ENCODE measurements at places on chromosomes 3 and 15.

DNA sequence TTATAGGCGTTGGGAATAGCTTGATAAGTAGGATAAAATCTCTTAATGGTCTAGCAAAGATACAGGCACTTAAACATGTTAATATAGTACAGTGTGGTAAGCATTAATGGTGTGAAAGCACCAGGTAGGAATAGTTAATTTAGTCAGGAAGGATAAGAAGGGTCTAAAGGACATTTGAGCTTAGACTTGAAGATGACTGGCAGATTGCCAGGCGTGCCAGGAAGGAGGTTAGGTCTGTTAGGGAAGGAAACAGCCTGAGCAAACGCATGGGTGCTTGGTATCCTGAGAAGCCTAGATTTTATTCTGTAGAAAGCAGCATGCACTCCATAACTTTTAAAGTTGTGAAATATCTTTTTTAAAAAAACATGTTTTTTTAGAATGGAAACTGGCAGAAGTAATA lies 17.7 kb downstream of the SEC62 start:
- no peak for DNase-seq

GRCh38 chr3:86790884-86791549 lies 199.9 kb downstream of the VGLL3 start:
- no peak for DNase-seq

GRCh38 chr15:28096670-28097431 lies 2.3 kb downstream of the OCA2 start:
- DNase-seq: no peak

- DNase-seq: no peak
Observed at GRCh38 chr3:177402533-177402932, 205.3 kb upstream of the TBL1XR1 start.

DNA sequence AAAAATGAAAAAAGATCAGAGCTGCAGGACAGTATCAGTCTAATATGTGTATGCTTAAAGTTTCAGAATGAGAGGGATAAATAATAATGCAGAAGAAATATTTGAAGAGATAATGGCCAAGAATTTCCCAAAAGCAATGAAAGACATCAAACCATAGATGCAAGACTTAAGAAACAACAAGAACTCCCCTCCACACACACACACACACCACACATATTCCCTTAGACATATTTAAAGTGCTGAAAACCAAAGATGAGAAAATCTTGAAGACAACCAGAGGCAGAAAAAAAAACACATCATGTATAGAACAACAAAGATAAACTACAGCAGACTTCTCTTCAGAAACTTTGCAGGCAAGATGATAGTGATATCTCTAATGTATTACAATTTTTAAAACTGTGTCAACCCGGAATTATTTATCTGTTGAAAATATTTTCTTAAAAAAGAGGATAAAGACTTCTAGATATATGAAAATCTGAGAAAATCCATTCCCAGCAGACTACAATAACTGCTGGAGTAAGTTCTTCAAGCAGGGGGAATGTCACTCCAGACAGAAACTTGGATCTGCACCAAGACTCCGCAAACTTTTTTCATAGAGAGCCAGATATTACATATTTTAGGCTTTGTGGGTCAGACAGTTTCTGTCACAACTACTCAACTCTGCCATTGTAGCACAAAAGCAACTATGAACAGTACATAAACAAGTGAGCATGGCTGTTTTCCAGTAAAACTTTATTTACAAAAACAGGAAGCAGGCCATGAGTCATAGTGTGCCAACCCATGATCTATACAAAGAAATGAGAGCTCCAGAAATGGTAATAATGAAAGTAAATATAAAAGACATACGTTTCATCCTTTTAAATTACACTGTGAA lies 223.4 kb upstream of the CGNL1 start:
- no peak for DNase-seq

DNA sequence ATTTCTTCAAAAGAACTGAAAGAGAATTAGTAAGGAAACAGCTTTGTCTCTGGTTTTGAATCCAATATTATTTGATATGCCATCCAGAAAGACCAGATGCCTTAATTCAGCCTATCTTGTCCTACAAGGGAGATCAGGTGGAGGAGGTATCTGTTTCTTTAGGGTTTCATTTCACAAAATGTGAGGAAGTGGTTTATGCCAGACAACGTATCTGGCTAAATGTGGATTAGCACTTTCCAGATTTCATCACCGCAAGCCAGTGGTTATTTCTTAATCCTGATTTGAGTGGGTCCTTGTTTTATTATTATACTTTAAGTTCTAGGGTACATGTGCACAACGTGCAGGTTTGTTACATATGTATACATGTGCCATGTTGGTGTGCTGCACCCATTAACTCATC lies 271.1 kb downstream of the EBLN2 start:
- DNase-seq: no peak

GRCh38 chr3:35194666-35195065 lies 444.7 kb upstream of the ARPP21 start:
- DNase-seq: no peak

DNA sequence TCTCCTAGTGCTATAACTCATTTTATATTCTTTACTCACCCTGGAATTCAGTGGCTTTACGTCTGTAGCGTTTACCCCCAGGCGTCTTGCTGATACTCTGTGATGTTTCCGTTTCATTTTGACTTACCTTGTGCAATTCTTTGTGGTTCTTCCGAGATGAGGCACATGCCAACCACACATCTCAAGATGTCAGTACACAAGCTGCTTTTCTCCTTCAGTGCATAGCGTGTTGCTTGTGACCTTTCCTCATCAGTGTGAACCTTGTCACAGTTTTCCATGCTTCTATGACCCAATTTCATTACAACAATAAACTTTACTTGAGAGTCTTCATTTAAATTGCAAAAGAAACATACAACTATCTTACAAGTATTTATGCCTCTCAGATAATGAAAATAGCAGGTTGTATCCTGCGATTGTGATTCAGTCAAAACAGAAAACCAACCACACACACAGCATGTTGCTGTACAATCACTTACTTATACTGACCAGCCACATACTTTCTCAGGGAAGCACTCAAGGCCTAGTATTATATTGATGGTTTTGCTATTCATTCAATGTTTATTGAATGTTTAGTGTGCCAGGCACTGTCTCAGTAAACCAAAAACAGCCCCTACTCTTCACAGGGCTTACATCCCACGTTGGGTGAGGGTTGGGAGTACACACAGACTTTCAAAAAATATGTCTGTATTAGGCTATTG lies 4.6 kb upstream of the TBL1XR1 start:
- no peak for DNase-seq

- DNase-seq: peak; percentile 77
Observed at GRCh38 chr3:104437131-104437750, 929.5 kb upstream of the ALCAM start.

GRCh38 chr3:88611826-88612326 lies 462.1 kb downstream of the C3orf38 start:
- DNase-seq: no peak

DNA sequence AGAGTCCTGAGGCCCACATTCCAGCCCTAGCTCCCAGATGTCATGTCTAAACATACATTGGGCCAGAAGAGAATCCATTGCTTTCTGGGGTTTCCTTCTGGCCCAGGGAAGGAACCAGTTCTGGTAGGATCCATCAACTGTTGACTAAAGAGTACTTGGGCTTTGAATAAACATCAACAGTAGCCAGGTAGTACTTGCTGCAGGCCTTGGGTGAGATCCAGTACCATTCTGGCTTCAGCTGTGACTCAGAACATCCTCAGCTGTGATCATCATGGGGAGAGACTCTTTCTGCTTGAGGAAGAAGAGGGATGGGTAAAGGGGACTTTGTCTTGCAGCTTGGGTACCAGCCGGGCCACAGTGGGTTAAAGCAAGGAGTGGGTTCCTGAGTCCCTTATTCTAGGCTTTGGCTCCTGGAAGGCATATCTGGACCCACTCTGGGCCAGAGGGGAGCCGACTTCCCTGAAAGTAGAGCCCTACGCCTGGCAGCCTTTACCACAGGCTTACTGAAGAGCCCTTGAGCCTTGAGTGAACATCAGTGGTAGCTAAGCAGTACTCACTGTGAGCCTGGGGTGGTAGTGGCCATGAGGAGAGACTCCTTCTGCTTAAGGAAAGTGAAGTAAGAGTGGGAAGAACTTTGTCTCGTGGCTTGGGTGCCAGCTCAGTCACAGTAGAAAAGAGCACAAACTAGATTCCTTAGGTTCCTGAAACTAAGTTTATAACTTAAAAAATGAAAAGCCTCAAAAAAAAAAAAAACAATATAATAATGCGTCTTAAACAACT lies 128.3 kb downstream of the GOLIM4 start:
- no peak for DNase-seq

DNA sequence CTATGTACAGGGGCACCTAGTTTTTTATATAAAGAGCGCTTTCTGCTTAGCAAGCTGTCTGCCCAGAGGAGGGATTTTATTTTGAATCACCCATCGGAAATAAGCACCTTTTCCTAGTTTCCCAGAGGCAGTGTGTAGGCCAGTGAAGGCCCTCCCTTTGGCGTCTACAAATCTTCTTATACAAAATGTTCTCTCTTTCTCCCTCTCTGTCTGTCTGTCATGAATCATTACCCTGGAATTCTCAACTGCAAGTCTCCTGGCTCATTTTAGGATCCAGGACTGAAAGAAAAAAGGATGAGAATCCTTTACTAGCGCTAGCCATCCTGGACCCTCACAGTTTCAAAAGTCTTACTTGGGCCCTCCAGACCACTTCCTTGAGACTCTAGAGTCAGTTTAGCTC lies 728.1 kb downstream of the OTOL1 start:
- DNase-seq: no peak

DNA sequence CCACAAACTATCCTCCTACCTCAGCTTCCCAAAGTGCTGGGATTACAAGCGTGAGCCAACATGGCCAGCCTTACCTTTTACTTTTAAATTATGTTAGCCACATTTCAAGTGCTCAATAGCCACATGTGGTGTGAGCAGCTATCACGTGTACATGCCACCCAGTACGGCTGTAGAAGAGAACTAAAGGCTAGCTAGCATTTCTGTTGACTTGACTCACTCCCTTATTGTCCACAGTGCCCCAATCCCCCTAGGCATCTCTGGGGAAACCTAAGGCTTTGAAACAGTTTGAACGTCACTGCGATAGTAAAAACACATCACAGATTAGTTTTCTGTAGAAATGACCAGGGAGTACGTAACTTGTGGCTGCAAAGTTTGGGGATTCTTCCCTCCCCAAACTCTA lies 12.0 kb downstream of the C15orf40 start:
- no peak for DNase-seq

GRCh38 chr3:67415511-67415910 lies 238.9 kb downstream of the SUCLG2 start:
- no peak for DNase-seq

DNA sequence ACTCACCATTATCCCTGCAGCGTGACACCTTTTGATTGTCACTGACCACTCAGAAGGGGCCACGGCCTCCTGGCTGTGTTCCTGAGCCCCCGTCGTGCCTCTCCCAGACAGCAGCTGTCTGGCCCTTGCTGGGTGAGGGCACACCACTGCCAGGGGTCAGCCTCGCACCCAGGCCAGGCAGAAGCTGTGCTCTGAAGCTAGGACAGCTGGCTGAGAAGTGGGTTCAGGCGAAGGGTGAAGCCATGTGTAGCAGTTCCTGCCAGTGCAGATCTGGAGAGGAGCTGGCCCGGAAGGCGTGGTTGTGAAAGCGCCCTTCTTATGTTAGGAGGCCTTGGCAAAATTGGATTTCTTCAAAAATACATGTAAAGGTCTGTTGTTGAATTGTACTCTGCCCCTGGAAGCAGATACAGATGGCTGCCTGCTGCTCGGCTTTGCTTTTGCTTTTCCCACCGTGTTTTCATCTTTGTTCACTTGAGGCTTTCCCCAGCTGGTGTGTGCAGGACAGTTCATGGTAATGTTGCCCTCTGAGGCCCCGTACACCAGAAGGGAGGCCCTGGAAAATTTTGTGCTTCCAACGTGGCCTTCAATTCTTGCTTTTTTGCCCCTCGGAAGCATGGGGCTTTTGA lies 49.1 kb downstream of the KLHL25 start:
- DNase-seq: no peak

DNA sequence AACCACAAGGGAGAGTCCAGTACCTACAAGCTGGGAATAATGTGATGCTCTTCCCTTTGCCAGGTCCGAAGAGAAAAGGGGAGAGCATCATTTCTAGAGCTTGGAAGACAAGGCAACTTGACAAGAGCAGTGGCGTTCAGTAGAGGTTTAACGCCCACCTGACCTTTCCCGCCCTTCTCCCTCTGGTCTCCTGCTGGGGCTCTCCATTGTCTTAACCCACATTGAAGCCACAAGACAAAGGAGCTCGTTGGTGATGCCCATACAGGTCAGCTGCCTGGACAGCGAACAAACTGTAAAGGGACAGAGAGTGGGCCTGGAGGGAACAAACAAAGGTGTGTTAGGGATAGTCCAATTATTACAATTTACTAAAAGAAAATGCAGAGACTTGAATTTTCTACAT lies 13.1 kb upstream of the DUT start:
- no peak for DNase-seq

DNA sequence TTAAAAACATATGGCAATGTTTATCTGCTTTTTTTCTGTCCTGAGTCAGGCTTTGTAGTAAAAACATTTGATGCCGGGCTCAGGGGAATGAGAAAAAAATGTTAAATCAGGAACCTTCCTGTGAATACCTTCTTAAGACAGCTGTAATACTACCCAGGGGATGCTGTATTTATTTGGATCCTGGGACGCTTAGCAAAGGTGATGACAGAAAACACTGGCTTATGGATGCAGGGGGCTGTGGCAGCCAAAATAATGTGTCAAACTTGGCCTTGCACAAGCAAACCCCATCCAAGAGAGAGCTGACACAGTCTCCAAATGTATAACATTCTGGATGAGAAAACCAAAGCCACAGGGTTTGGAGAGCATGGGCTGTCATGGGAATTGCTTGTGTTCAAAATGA lies 438.2 kb upstream of the PROK2 start:
- DNase-seq: peak; percentile 88

- DNase-seq: no peak
Observed at GRCh38 chr3:11476735-11477144, 167.0 kb downstream of the VGLL4 start.

DNA sequence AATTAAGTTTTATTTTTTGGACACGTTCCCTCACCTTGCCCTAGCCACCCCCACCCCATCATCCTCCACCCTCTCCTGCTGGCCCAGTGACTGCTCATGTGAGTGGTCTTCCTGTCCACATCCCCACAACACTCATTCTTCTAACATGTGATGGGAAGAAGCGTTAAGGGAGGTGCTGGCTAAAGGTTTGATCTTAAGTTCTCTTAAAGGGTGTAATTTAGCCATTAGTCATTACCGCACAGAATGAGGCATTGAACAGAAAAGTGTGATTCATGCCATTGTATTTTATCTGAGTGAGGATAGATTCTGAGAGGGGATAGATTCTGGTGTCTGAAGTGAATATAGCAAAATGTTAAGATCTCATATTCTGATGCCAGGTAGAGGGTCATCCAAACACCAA lies 272.9 kb upstream of the TPM1 start:
- DNase-seq: no peak

DNA sequence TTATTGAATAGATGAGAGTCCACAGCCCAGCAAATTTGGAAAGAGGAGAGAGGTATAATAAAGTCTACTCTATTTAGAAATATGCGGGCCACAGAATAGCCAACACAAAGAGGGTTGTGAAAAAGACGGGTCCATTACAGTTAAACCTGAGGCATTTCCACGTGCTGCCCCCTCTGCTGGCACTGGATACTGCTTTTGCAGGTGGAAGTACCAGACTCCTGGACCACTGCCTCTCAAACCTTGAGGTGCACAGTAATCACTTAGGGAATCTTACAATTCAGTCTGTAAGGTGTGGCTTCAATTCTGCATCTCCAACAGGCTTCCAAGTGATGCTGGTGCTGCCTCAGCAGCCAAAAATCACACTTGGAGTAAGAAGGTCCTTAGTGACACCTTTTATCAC lies 3.0 kb upstream of the TFDP2 start:
- DNase-seq: no peak
